ENCODE measurements at places on chromosomes 5 and 9.

- H3K27me3 ChIP-seq: no peaks in the 10 kb centered on the region
- no peak overlapping the region for H3K4me3 ChIP-seq
- peaks cover 6% of the 10 kb centered on the region for H3K4me1 ChIP-seq
These were observed 25.6 kb downstream of the POLR1E start for GRCh38 chr9:37511016-37512010.

DNA sequence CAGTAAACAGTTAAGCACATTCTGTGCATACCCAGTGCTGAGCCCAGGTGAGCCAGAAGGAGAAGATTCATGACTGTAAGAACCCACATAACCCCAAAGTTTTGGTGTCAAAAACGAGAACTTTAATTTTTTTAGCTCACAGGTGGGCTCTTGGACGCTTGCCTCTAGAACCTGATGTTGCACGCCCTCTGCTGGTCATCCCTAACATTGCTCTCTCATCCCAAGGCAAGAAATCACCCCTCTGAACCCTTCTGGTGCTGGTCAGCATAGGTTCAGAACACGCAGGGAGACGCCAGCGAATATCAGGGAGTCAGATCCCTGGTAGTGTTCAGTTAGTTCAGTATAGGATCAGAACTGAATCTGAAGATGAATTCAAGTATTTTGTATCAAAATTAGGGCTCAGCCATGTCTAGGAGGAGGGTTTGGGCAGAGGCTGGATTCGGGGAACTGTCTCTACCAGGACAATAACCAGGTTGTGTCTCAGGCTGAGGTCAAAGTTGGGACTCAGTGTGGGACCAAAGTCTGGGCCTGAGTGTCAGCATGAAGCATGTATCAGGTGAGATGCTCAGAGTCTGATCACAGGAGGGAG, 4.1 kb upstream of the DNAJB5 start:
- no peak overlapping the region for H3K4me3 ChIP-seq
- no peaks in the 10 kb centered on the region for H3K36me3 ChIP-seq
- DNase-seq: peak; percentile 53
- peaks cover 11% of the 10 kb centered on the region for H3K27me3 ChIP-seq
- peaks cover 4% of the 10 kb centered on the region for H3K4me1 ChIP-seq
- no peak overlapping the region for H3K27ac ChIP-seq

GRCh38 chr9:89632736-89633135, 27.9 kb downstream of the GADD45G start:
- DNase-seq: no peak
- H3K27ac ChIP-seq: no peak overlapping the region
- H3K36me3 ChIP-seq: no peaks in the 10 kb centered on the region
- no peaks in the 10 kb centered on the region for H3K27me3 ChIP-seq
- H3K4me1 ChIP-seq: no peaks in the 10 kb centered on the region

DNA sequence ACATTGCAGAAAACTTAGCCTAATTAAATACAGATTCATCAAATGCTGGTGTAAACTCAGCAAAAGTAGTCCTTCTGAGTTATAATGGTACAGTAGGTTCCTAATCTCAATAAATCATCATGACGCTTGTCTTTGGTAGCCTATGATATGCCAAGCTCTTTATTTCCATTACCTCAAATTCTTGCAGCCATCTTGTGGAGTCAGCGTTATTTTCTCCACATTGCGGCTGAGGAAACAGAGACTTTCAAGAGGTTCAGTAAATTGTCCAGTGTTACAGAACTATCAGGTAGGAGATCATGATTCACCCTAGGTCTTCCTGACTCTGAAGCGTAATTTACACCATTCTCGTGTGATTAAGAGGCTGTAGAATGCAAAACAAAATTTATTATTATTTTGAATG, 237.2 kb downstream of the PCSK5 start:
- no peak overlapping the region for H3K27ac ChIP-seq
- no peaks in the 10 kb centered on the region for H3K27me3 ChIP-seq
- no peaks in the 10 kb centered on the region for H3K4me1 ChIP-seq
- H3K36me3 ChIP-seq: peaks cover 14% of the 10 kb centered on the region
- H3K4me3 ChIP-seq: no peak overlapping the region

GRCh38 chr9:75893106-75893505, 2.6 kb downstream of the PCSK5 start:
- peak overlapping the region; percentile 86 for H3K4me3 ChIP-seq
- no peaks in the 10 kb centered on the region for H3K27me3 ChIP-seq
- peaks cover 4% of the 10 kb centered on the region for H3K36me3 ChIP-seq
- peak overlapping the region; percentile 91 for H3K27ac ChIP-seq
- no peak for DNase-seq
- H3K4me1 ChIP-seq: peaks cover 28% of the 10 kb centered on the region

GRCh38 chr9:113886026-113886369, 9.9 kb downstream of the ZNF618 start:
- H3K4me3 ChIP-seq: no peak overlapping the region
- peaks cover 5% of the 10 kb centered on the region for H3K4me1 ChIP-seq
- no peaks in the 10 kb centered on the region for H3K36me3 ChIP-seq

DNA sequence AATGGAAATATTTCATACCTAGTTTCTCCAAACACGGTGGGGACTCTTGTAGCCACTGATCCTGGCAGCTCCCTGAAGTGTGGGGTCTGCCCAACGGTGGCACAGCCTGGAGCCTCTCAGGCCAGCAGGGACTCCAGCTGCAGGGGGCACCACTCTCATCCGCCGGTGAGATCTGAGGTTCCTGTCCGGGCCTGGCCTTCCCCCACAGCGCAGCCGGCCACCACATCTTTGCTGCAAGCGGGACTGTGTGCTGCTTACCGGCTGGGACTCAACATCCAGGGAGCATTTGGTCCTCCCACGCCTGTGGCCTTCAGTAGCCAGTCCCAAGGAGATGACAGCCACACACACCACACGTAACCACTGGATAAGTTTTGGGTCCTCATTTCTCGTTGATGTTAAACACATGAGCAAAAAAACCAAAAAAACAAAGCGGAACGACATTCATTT, 7.7 kb upstream of the NKX2-5 start:
- no peak overlapping the region for H3K27ac ChIP-seq
- DNase-seq: no peak
- no peak overlapping the region for H3K4me3 ChIP-seq
- H3K27me3 ChIP-seq: peaks cover 95% of the 10 kb centered on the region
- no peaks in the 10 kb centered on the region for H3K4me1 ChIP-seq

DNA sequence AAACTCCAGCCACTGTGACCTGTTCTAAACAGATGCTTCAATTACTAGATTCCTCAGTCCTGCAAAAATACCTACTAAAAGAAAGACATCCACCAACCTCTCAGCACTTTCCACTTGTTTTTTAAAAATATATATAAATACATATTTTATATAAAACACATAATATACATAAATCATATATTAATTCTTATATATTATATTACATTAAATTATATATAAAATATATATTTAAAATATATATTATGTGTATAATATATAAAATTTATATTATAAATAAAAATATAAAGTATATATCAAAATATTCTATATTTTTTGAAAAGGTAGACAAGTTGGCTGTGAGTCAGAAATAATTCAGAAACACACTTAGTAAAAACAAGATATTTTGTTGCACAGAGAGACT, 2371.8 kb upstream of the ACO1 start:
- no peaks in the 10 kb centered on the region for H3K27me3 ChIP-seq
- no peak overlapping the region for H3K4me3 ChIP-seq
- no peak for DNase-seq

DNA sequence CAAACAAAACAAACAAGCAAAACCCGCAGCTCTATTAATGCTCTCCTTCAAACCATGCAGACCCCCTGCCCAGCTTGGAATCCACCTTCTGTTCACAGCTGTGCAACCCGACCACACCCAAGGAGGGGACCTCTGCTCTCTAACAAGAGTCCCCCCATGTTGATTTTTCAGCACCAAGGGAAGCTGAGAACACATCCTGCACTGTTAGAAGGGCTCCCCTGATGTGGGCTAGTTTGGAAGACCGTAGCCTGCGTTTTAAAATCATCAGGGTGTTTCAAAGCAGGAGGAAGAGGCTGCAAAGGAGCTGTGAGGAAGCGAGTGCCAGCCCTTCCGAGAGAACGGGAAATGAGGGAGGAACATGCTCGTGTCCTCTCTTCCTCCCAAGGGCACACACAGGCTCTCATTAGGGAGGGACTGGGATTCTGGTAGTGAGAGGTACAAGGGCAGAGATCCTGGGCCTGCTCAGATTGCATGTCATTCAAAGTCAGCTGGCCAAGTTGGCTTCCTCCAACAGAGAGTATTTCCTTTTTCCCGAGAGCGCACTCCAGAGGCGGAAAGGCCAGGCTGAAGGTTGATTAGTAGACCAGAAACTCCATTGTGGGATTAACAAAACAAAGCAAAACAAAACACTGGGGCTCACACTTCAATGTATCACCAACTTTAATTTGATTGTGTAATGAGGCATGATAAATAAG, 185.9 kb downstream of the SEMA6A start:
- no peak for DNase-seq
- no peaks in the 10 kb centered on the region for H3K27me3 ChIP-seq
- H3K4me3 ChIP-seq: no peak overlapping the region
- no peaks in the 10 kb centered on the region for H3K36me3 ChIP-seq
- no peaks in the 10 kb centered on the region for H3K4me1 ChIP-seq
- H3K27ac ChIP-seq: no peak overlapping the region

DNA sequence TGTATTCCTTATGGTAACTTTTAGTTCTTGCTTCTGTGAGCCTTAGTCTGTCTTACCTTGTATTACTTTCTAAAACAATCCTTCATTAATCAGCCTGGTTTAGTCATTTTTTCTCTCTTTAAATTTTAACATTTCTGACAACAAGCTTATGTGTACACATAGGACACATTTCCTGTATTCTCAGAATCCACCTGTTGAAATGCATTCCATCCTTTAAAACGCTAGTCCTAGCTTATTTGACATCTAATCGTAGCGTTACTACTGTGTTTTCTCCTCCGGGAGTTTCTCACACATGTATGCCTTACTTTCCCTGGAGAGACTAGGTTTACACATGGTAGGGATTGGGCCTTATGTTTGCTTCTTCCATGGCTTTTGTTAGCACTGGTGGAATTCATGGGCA, 3.8 kb downstream of the TARS1 start:
- peaks cover 23% of the 10 kb centered on the region for H3K36me3 ChIP-seq
- H3K4me3 ChIP-seq: no peak overlapping the region
- no peaks in the 10 kb centered on the region for H3K27me3 ChIP-seq
- no peak for DNase-seq
- no peaks in the 10 kb centered on the region for H3K4me1 ChIP-seq

GRCh38 chr9:85969727-85970126, 28.8 kb downstream of the NAA35 start:
- peaks cover 39% of the 10 kb centered on the region for H3K36me3 ChIP-seq
- no peaks in the 10 kb centered on the region for H3K27me3 ChIP-seq
- no peak overlapping the region for H3K4me3 ChIP-seq
- no peak overlapping the region for H3K27ac ChIP-seq
- no peaks in the 10 kb centered on the region for H3K4me1 ChIP-seq

- H3K4me1 ChIP-seq: no peaks in the 10 kb centered on the region
- no peak overlapping the region for H3K4me3 ChIP-seq
- H3K27me3 ChIP-seq: no peaks in the 10 kb centered on the region
- DNase-seq: no peak
- no peak overlapping the region for H3K27ac ChIP-seq
These were observed 20.0 kb downstream of the RNF44 start for GRCh38 chr5:176517053-176517661.

GRCh38 chr5:73960023-73960422, 334.0 kb downstream of the ARHGEF28 start:
- H3K27ac ChIP-seq: no peak overlapping the region
- no peaks in the 10 kb centered on the region for H3K27me3 ChIP-seq
- no peaks in the 10 kb centered on the region for H3K36me3 ChIP-seq

DNA sequence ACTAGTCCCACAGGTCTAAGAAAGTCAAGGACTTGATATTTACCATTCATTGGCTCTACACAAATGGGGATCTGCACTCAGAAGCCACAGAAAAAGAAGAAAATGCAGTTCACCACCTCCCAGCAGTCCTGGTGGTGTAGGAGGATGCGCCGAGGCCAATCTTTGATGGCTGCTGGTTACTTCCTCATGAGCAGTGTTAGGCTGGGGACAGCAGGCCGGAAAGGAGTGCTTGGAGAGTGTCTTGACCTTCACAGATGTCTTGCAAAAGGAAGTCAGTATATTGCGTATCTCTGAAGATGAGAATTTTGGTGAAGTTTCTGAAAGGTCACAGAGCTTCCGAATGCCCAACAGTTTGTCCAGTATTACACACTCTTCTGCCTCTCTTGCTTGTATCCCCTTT, 597.0 kb downstream of the EBF1 start:
- no peaks in the 10 kb centered on the region for H3K36me3 ChIP-seq
- no peaks in the 10 kb centered on the region for H3K27me3 ChIP-seq
- H3K27ac ChIP-seq: no peak overlapping the region

- DNase-seq: peak; percentile 74
- H3K27ac ChIP-seq: peak overlapping the region; percentile 83
- H3K4me3 ChIP-seq: no peak overlapping the region
- H3K27me3 ChIP-seq: peaks cover 2% of the 10 kb centered on the region
- peaks cover 17% of the 10 kb centered on the region for H3K4me1 ChIP-seq
These were observed 36.1 kb downstream of the PAPPA start for GRCh38 chr9:116189683-116190082.

GRCh38 chr5:154465169-154465568, 12.9 kb downstream of the HAND1 start:
- H3K4me3 ChIP-seq: no peak overlapping the region
- peaks cover 19% of the 10 kb centered on the region for H3K4me1 ChIP-seq
- H3K27me3 ChIP-seq: peaks cover 11% of the 10 kb centered on the region

DNA sequence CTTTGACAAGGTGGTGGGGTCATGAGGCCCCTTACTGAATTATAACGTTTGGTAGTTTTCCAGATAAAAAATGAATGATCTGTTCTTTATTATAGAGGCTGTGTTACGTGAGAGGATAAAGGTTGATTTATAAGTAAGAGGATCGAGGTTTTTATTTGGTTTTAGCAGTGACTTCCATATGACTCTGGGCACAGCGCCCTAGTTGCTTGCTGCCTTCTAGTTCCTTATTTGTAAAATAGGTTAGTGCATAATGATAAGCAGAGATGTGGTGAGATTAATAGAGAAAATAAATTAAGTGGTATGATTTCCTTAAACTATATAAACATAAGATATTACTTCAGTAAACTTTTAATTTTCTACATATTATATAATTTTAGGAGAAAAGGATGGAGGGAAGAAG, 29.8 kb downstream of the MRRF start:
- no peak for DNase-seq
- H3K27me3 ChIP-seq: no peaks in the 10 kb centered on the region
- H3K4me1 ChIP-seq: no peaks in the 10 kb centered on the region

DNA sequence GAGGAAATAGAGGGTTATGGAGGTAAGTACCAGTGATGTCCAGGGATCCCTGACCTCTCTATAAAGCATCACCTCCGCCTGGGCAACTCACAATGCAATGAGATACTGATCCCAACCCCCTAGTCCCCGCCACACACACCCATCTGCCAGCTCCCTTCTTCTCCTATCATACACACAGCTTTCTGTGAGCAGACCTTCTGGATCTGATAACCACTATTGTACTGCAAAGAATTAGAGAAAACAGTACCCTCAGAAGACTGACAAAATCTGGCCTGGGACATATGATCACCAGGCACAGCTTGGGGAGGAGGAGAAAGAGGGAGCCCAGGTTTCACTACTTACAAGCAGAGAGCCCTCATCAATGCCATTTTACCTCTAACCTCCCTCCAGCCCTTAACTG, 249.0 kb downstream of the SEC61B start:
- no peak overlapping the region for H3K27ac ChIP-seq
- H3K36me3 ChIP-seq: no peaks in the 10 kb centered on the region
- no peaks in the 10 kb centered on the region for H3K27me3 ChIP-seq
- peaks cover 8% of the 10 kb centered on the region for H3K4me1 ChIP-seq
- no peak for DNase-seq
- H3K4me3 ChIP-seq: no peak overlapping the region
